ENCODE measurements at places on chromosomes 12 and 14. TPM values are rescaled to one million over a fixed set of nuclear protein-coding genes. Genes with fewer than 3 reads are reported as not detected.

APOF gene
- total RNA-seq, result not detected

FOXG1 gene
- total RNA-seq, result not detected

MYF5 gene
- total RNA-seq, result not detected

DNA sequence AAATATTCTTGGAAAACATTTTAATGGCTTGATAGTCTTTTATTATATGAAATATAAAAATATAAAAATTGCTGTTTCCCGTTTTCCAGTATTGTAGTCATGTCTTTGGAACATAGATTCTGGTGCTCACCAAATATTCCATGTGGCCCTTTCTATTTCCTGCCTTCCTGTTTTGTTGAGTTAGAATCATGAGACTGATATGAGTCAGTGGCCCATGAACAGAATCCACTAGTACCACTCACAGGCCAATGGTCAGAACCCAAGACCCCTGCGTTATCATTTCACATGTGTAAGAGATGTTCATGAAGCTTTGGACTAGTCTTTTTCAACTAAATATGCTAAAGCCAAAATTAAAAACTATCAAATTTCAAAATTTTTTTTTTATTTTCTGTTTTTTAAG lies 56.9 kb downstream of the BICD1 start:
- H3K27ac ChIP-seq, result no peak overlapping the region
- no peak overlapping the region for H3K4me3 ChIP-seq
- no peaks in the 10 kb centered on the region for H3K36me3 ChIP-seq
- no peak for DNase-seq
- H3K27me3 ChIP-seq, result no peaks in the 10 kb centered on the region

GRCh38 chr12:2029851-2030250 lies 22.9 kb upstream of the CACNA1C start:
- no peak overlapping the region for H3K27ac ChIP-seq
- no peak overlapping the region for H3K4me3 ChIP-seq
- no peak for DNase-seq
- no peaks in the 10 kb centered on the region for H3K27me3 ChIP-seq

GRCh38 chr12:50985322-50985721 lies 33.0 kb downstream of the HIGD1C start:
- H3K27me3 ChIP-seq, result no peaks in the 10 kb centered on the region
- H3K27ac ChIP-seq, result peak overlapping the region; percentile 60
- H3K4me1 ChIP-seq, result peaks cover 3% of the 10 kb centered on the region
- H3K36me3 ChIP-seq, result peaks cover 46% of the 10 kb centered on the region
- no peak for DNase-seq
- no peak overlapping the region for H3K4me3 ChIP-seq

- H3K4me3 ChIP-seq, result no peak overlapping the region
- no peaks in the 10 kb centered on the region for H3K36me3 ChIP-seq
- DNase-seq, result no peak
Observed at GRCh38 chr12:84919271-84919670, 6.7 kb upstream of the SLC6A15 start.

DNA sequence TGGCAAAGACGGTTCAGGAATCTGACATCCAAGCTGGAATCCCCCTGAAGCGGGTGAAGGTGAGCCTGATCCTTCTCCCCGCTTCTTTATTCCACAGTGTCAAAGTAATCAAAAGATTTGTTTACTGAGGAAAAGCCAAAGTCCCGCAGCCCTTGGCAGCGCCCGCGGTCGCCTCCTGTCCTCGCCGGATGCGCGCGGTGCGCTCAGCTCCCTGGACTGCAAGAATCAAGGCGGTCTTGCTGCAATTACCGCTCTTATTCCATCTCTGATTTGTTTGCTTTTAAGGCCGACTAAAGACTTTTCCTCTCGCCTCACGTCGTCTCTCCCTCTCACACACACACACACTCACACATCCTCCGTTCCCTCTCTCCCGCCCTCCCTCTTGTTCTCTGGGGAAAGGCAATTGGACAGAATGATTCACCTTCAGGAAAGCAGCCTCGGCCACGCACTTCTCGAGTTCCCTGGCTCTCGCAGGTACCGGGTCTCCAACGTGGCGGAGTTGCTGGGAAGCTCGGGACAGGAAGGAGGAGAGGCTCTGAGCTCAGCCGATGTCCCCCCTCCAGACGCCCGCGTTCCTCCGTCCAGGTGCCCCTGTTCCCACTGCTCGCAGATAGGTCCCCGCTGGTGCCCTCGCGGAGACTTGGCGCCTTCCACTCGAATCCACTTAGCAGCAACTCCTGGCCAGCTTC lies 68.6 kb upstream of the USP15 start:
- peak; percentile 82 for DNase-seq
- no peak overlapping the region for H3K27ac ChIP-seq

- no peak overlapping the region for H3K4me3 ChIP-seq
- no peak for DNase-seq
- H3K27me3 ChIP-seq, result no peaks in the 10 kb centered on the region
Observed at GRCh38 chr12:28973491-28973890, 175.6 kb upstream of the FAR2 start.

- no peak overlapping the region for H3K27ac ChIP-seq
- no peak overlapping the region for H3K4me3 ChIP-seq
- no peaks in the 10 kb centered on the region for H3K4me1 ChIP-seq
Observed at GRCh38 chr12:109356577-109356976, 8.9 kb downstream of the MYO1H start.

DNA sequence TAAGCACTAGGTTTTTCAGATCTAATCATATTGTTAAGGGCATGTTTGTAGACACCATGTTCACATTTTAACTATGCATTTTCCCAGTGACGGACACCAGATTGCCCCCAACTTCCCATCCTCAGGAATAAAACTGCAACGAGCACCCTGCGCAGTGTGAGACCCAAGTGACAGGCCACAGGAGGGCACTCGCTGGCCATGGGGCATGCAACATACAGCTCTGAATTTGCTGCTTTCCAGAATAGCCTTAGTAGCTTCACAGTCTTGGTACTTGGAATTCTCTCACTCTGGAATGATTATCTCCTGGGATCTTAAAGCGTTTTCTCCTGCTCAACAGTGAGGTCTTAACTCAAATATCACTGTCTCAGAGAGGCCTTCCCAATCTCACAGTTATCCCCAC lies 972 bp upstream of the DDX47 start:
- no peak for DNase-seq
- no peaks in the 10 kb centered on the region for H3K27me3 ChIP-seq
- peaks cover 66% of the 10 kb centered on the region for H3K4me1 ChIP-seq

GRCh38 chr14:39880106-39880695 lies 448.0 kb upstream of the FBXO33 start:
- DNase-seq, result no peak
- H3K36me3 ChIP-seq, result no peaks in the 10 kb centered on the region
- no peak overlapping the region for H3K27ac ChIP-seq
- no peak overlapping the region for H3K4me3 ChIP-seq
- H3K27me3 ChIP-seq, result no peaks in the 10 kb centered on the region

- H3K27ac ChIP-seq, result no peak overlapping the region
- H3K4me1 ChIP-seq, result no peaks in the 10 kb centered on the region
- no peaks in the 10 kb centered on the region for H3K27me3 ChIP-seq
- DNase-seq, result no peak
- no peak overlapping the region for H3K4me3 ChIP-seq
- no peaks in the 10 kb centered on the region for H3K36me3 ChIP-seq
Observed at GRCh38 chr12:18955594-18955993, 173.9 kb upstream of the PLEKHA5 start.

GRCh38 chr12:58425481-58426392 lies 484.4 kb downstream of the ATP23 start:
- H3K27me3 ChIP-seq, result no peaks in the 10 kb centered on the region
- peaks cover 23% of the 10 kb centered on the region for H3K4me1 ChIP-seq
- H3K4me3 ChIP-seq, result no peak overlapping the region
- DNase-seq, result no peak
